ENCODE measurements at places on chromosomes 7 and 10.

DNA sequence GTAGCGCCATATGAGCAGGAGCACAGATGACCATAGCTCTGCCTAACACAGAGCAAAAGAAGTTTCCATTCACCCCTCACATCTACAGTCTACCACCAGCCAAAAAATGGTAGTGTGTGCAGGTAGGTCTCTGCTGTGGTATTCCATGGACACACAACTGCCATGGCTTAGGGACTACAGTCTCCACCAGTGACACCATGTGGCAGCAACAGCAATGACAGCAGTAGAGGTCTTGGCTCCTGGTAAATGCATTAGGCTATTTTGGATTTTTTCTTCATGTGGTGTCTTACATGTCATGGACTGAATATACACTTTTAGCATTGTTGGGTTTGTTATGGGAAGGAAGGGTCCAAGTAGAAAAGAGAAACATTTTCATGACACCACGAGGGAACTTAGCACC lies 70.1 kb upstream of the CABCOCO1 start:
- DNase-seq = no peak

DNA sequence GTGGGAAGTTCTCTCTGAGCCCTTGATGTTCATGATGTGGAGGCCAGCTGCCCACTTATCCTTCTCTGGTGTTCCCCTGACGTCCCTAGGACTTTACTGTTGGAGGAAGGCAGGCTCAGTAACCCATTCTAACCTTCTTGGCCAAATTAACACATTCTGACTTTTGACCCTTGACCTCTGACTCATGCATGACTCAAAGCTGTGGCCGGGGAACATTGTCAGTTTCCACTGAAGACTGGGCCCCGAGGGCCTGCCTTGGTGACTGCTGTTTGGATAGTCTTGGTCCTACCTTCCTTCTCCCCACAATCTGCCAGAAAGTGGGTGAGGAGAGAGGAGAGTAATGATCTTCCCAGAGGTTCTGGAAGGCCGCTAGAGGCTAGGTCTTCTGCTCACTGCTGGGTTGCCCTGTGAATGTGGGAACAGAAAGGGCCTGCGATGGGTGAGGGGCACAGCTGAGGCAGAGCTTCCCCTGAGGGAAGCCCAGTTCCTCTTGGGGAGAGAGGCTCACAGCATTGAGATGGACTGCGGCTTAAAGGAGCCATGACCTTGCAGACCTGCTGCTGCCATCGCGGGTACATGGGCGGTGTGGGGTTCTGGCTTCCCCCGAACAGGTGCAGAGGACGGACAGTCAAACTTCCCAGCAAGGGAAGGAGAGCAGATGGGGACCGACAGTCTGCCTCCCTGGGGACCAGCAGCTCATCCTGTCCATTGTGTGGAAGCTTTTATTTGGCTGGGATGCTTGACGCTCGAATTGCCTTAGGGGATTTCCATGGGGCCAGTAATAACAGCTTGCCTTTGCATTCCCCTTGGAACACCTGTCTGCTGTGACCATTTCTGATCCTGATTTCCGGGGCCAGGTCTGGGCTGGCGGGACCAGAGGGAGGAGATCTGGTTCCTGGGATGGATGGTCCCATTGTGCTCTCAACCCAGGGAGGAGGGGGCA lies 43.8 kb downstream of the ADAMTS14 start:
- no peak for DNase-seq

- DNase-seq = no peak
Measured at GRCh38 chr10:113455947-113456346, 96.9 kb upstream of the HABP2 start.

GRCh38 chr7:29569648-29570047 lies 6.0 kb downstream of the PRR15 start:
- no peak for DNase-seq

GRCh38 chr7:29297194-29297890 lies 102.8 kb downstream of the CHN2 start:
- no peak for DNase-seq

GRCh38 chr7:2497500-2498336 lies 21.5 kb upstream of the GRIFIN start:
- no peak for DNase-seq

GRCh38 chr7:74318043-74318442 lies 28.8 kb downstream of the CLIP2 start:
- DNase-seq = no peak

- no peak for DNase-seq
Measured at GRCh38 chr7:139087212-139087611, 22.3 kb downstream of the ZC3HAV1 start.

DNA sequence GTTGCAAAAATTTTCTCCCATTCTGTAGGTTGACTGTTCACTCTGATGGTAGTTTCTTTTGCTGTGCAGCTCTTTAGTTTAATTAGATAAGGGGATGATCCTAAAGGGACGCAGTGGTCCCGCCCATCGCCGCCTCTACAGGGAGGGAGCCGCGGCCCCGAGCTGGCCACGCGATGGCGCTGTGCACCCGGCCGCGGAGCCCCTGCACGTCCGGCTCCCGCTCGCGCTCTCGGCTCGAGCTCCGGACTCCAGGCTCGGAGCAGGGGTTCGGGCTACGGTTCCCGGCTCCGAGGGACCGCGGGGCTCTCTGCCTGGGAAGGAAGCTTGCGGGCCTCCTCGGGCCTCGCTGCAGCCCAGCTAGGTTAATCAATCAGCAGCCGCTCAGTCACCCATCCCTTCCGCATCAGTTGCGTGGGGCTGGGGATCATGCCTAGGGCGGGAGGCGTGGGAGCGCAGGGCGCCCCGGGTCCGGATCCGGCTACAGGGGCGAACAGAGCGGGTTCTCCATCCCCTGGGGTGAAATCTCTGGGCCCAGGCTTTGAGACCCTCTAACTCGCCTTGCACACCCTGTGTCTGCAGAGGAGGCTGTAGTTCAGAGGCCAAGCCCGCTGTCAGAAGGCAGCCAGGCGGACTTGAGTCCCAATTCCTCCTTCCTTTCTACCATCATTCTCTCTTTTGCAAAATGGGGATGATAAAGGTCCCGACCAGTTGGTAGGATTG lies 97.9 kb downstream of the WDR11 start:
- DNase-seq = peak; percentile 41

DNA sequence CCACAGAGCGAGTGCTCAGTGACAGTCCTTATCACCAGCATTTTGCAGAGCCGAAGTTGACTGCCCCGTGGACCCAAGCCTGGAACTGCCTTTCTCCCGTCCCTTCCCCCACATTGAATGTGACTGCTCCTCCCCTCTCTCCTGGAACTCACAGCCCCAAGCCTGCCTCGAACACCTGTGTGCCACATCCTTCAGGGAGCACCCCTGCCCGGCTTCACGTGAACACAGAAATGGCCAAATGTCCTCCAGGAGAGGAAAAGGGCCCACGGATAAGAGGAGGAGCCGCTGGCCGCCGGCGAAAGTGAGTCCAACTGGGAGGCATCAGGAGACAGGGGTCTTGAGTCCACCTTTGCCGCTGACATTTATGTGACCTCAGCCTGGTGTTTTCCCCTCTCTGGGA lies 16.2 kb downstream of the STX1A start:
- no peak for DNase-seq

- no peak for DNase-seq
Measured at GRCh38 chr10:71729161-71729636, 9.6 kb upstream of the C10orf105 start.

DNA sequence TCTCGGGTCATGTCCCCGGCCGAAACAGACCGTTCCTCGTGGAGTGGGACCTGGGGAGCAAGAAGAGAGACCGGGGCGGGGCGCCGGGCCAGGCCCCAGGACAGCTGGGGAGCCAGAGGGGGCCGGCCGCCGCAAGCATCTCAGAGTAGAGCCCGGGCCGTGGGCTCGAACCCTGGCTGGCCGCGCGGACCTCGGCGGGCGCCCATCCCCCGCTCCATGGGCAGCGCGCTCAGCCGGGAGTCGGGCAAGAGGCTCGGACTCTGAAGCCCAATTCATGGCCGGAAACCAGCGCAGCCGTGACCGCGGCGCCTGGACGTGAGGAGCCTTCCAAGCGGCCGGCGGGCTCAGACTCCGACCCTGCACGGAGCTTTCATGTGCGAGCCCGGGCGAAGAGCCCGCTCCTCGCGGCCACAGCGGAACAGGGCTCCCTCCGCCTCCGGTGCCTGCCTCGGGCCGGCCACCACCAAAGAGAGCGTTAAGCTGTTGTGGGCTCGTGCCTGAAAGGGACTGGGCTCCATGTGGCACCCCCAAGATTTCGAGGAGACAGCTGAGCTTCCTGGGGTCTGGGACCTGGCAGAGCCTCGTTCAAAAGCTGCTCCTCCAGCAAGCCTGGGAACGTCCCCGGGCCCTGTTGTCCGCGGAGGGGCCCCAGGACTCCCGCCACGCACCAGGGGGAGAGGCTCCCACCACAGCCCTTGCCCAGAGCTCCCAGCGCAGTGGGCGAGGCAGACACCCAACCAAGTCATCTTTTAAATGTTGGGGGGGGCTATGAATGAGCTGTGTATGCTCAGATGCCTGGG lies 757 bp upstream of the GRID1 start:
- no peak for DNase-seq

DNA sequence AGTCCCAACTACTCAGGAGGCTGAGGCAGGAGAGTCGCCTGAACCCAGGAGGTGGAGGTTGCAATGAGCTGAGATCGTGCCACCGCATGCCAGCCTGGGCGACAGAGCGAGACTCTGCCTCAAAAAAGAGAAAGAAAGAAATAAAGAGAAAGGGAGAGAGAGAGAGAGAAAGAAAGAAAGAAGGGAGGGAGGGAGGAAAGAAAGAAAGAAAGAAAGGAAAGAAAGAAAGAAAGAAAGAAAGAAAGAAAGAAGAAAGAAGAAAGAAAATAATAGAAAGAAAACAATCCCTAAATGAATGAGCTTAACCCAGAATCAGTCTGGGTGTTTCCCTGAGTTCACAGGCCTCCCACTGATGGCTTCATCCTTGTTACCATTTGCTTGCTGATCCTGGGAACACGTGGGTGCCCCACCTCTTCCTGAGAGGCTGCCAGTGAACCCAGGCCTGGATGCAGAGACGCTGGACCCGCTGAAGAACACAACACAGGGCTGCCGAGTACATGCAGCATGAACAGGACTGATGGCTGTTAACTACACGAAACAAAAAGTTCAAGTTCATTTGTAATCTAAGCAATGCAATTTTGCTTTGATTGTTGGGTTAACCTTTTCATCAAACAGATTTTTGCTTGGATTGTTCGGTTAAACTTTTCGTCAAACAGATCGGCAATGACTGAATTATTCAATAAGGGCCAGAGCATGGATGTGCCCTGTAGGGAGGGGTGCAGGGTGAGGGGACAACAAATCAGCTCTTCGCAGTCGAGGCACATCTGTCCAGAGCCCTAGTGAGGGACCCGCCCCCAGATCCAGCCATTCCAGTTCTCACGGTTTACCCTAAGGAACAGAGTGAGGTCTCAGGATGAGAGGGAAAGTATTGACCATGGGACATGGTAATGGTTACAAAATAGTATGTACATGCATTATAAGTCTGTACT lies 11.5 kb downstream of the NPFFR1 start:
- DNase-seq = no peak

DNA sequence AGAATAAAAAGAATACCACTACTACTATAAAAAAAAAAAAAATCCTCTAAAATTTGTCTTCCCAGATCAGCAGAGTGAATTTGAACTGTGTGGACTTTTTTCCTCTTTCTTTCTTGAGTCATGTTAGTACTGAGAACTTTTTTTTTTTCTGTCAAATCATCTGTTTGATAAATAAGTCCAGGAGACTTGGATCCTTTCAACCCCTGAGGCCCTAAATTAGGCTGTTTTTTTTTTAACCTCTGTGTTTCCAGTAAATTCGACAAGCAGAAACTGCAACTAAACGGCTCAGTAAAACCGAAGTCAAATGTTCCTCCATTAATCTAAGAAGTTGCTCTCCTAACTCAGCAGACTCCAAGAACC lies 2.7 kb downstream of the MAP3K8 start:
- DNase-seq = no peak

GRCh38 chr10:5434017-5434753 lies 21.8 kb downstream of the NET1 start:
- DNase-seq = no peak

DNA sequence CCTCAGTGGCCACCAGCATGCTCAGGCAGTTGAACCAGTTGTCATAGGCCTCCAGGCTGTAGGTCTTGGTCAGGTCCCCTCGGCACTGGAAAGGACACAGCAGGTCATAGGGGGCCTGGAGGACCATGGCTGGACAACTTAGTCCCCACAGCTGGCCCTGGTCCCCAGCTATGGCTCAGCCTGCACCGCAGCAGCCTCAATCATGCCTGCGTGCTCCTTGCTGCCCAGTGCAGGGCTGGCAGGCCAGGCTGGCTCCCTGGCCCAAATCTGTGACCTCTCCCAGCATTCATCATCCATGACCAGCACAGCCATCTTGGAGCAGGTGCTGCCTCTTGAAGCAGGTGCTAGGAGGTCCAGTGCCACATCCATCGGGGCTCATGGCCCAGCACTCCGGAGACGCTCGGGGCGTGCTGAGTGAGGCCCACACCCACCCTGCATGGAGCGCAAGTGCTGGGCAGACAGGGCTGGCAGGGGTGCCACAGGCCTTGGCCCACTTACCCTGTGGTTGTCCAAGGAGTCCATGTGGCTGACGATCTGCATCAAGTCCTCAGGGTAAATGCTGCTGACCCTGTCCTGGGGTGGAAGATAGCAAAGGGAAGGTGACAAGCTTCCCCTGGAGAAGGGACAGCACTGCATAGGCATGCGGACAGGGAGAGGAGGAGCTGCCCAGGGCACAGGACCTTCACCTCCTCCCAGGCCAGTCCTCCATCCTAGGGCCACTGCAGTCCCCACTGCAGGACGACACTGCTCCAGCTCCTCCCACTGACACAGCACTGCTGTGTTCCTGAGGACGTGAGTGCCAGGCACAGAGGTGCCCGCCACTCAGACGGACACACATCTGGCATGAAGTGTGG lies 61.7 kb downstream of the CSGALNACT2 start:
- no peak for DNase-seq

DNA sequence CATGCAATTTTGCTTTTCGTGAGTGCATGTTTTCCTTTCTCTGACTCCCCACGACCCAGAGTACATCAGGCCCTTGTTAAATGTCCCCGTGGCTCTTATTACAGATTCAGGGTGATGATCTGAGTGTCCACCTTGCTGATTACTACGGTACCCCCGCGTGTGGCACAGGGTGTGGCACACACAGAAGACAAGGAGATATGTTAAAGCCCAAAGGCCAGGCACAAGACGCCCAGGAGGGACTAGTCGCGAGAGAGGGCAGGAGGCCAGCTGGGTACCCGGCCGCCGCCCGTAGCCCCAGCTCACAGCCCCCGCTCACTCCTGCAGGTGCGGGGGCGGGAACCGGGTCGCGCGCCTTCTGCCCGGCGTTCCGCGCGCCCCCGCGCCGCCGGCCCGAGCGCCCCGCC lies 281 bp upstream of the EXOC6 start:
- DNase-seq = no peak

DNA sequence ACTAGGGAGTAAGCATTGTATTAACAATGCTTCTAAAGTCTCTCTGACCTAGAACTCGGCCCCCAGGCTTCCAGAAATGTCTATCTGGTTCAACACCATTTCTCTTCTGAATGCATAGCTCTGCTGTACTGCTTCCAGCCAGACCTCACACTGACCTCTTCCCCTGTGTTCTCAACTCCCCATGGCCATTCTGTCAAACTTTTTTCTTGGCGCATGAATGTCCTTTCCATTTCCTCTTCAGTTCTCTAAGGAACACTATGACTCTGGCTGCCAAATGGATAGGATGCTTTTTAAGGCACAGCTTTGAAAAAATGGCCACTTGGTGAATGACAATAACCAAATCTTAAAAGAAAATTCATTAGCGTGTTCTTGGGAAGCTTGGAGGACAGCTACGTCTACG lies 425.8 kb downstream of the ETV1 start:
- DNase-seq = no peak
